ENCODE measurements at places on chromosomes 4 and X.

DNA sequence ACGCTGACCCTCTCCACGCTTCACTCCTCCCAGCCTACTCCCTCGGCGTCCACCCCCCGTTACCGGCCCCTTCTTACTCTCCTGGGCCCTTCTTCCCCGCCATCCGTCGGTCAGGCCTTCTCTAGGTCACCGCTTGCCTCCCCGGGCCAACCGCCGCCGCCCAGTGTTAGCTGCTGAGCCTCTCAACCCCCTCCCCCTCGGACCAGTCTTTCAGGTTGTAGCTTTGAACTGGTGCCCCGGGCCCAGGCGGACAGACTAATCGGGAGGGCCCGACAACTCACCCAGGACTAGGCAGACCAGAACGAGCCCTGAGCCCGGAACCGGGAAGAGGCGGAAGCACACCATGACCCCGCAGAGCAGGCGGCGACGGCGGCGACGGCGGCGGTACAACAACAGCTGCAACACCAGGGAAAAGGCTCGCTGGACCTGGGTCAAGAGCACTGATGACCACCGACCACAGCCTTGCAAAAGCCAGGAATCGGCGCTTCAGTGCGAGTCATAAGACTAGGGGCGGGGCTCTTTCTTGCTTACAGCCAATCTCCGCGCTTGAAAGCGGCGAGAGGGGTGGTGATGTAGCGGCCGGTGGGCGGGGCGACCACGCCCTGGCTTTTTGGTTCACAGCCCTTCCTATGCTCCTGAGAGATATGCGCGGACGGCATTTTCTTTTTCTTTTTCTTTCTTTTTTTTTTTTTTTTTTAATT, at the start of gene LAMP2:
Gene LAMP2 (minus strand): TSS at position 472 of the 701 bp plus-strand sequence. CDS start 127 bp downstream, at position 345.
- peak; percentile 94 for DNase-seq

DNA sequence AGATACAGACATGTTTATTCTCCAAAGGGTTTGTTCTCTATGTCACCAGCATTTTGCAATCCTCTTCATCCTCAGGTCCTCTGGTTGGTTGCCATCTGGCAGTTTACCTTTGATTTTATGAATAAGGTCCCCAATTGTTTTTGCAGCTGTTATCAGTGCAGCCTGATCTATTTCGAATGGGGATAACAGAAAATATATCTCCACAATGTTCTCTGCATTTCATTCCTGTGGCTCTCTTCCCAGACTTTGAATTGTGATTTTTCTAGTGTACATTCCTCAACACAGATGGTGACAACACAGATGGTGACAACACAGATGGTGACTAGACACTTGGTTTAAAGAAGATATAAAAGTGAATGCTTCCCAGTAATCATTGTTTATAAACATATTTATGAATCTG, 74.1 kb downstream of the FBXO8 start:
- no peak for DNase-seq

DNA sequence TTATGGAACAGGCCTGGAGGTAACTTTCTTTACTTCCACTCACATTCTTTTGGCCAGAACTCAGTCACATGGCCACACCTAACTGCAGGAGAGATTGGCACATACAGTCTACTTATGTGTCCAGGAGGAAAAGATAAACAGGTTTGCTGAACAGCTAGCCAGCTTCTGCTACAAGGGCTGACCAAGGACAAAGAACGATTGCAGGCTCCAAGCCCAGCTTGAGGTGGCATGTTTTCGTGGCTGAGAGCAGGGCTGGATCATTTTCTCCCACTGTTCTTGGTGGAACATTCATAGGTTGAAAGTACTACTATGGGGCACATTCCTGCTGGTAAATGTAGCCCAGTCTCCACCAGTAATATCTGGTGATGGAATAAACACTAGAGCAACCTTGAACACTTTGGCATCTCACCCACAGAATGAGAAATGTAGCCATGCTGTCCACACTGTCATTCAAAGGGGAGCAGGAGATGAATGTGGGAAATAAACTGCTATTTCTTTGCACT, 28.2 kb downstream of the NHS start:
- DNase-seq: no peak

DNA sequence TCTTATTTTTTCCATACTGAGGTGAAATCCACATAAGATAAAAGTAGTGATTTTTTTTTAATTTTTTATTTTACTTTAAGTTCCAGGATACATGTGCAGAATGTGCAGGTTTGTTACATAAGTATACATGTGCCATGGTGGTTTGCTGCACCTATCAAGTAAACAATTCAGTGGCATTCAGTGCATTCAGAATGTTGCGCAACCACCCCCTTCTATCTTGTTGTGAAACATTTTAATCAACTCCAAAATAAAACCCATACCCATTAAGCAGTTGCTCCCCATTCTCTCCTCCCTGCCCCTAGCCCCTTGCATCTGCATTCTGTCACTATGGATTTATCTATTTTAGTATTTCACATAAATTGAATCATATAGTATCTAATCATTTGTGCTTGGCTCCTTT, 121.2 kb downstream of the KLHL13 start:
- no peak for DNase-seq

DNA sequence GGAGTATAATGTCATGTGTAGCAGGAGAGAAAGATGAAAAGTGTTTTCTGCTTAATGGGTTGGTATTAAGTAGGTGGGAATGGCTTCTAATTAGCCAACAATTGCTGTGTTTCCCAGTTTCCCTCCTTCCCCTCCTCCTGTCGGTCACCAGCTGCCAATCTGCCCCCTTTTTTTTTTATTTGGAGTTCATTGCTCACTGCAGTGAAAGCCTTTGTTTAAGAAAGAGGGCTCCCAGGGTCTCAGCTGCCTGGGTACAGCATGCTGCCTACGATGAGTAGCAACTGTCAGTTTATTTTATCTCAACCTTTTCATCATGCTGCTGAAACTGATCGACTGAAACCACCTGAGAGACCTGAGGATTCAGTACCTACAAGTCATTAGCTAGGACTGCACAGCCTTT, 149.0 kb downstream of the POU4F2 start:
- no peak for DNase-seq

- DNase-seq: no peak
These were observed 430.3 kb downstream of the SPRY1 start for GRCh38 chr4:123826896-123827295.

DNA sequence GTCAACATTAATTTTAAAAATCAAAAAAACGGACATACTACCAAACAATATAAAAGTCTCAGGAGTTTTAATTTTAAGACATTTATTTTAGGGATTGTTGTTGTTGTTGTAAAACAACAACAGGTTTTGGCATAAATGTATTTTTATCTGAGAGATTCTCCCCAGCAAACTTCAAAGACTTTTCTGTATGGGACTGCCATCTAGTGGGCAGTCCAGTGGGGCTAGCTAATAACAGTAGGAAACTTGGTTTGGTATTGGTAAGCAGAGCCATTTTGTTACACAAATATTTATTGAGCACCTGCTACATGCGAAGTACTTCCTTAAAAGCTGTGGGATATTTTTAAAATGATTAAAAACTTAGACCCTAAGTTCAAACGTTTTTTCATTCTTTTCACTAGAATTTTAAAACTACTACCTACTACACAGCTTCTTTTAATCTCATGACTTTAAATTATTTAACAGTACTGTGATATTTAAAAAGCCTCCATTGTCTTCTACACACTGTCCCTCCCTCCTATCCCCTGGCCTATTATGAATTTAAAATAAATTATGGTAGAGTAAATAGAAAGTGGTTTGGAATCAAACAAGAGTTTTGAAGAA, 1028.4 kb upstream of the INTU start:
- DNase-seq: no peak

GRCh38 chr4:167779864-167780263, 312.5 kb upstream of the ANXA10 start:
- no peak for DNase-seq

GRCh38 chrX:129347291-129347690, 176.0 kb downstream of the SMARCA1 start:
- no peak for DNase-seq

- no peak for DNase-seq
These were observed 695.4 kb downstream of the ARAP2 start for GRCh38 chr4:35548921-35549320.

DNA sequence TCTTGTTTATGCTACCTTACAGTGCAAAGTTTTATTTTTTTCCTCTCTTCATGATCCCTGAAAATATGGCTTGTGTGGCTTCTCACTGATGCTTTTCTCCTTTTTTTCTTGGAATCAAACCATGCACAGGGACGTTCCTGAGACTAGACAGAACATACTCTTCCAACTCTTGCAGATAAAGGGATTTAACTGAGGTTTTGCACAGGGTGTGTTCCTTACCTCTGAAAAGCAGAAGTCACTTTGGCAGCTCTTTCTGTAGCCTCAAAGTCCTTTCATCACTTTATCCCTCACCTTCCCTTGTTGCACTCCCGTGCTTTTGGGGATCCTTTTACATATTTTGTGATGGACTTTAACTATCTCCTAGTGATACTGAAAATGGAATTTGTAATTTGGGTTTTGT, 300.1 kb downstream of the SPRY1 start:
- DNase-seq: no peak

All from spleen (tissue), 13 donors.